ENCODE measurements at places on chromosomes 16 and 17.

- DNase-seq = peak; percentile 52
Measured at GRCh38 chr17:81412490-81413093, 17.3 kb downstream of the BAHCC1 start.

DNA sequence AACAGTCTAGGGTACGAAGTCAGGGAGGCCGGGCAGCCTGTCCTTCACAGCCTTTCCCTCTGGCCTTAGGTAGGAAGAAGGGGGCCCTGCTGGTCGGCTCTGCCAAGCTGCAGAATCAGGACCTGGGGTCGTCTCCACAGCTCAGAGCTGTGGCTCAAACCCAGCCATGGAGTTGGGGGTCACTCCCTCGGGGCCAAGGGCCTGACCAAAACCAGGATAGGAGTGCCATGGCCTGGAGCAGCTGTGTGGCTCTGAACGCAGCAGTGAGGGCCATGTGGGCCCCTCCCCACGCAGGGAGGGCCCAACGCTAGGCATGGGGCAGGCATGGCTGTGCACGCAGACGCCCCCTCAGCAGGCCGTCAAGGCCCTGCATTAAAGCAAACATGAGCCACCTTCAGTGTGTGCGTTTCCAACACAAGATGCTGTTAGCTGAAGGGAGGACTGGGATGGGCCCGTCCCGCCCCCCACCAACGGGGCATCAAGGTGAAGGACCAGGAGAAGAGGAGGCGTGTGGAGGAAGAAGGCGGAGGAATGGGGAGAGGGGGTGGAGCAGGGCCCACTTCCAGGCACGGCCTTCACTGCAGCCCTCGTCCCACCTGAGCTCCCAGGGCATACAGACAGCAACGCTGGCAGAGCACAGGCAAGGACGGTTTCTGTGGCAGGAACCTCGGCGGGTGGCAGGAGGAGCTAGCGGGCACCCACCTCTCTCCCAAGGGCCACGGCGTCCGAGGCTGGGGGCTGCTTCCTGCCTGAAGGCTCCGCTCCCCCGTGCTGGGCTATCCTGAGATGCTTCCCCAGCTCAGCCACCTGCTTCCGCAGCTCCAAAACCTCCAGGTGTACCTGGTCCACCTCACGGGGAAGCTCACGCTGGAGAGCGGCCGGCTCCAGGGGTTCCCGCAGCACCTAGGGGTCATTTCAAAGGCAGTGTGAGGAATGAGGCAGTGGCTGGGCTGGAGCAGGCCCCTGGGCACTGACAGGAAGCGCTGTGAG lies 55.3 kb downstream of the CCDC57 start:
- DNase-seq = no peak

GRCh38 chr17:66527335-66527734 lies 224.9 kb downstream of the PRKCA start:
- no peak for DNase-seq

GRCh38 chr17:43570518-43570928 lies 24.4 kb upstream of the ETV4 start:
- DNase-seq = no peak

DNA sequence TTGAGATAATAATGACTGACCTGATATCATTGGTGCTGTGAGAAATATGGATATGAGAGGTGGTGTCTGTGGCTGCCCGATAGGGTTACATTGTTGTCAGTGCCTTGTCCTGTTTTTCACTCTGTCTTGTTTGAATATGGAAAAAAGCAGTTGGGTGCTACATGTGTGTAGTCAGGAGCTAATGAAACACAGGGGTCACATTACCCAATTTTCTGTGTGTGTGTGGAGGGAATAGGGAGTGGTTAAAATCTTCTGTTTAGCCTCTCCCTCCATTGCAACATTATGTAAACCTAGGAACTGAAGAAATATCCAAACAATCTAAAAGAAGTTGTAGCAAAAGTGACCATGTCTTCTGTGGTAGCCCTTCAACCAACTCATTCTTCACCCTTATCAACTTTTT lies 527.7 kb upstream of the SOX9 start:
- DNase-seq = no peak

- DNase-seq = no peak
Measured at GRCh38 chr16:76532188-76532973, 255.2 kb downstream of the CNTNAP4 start.

DNA sequence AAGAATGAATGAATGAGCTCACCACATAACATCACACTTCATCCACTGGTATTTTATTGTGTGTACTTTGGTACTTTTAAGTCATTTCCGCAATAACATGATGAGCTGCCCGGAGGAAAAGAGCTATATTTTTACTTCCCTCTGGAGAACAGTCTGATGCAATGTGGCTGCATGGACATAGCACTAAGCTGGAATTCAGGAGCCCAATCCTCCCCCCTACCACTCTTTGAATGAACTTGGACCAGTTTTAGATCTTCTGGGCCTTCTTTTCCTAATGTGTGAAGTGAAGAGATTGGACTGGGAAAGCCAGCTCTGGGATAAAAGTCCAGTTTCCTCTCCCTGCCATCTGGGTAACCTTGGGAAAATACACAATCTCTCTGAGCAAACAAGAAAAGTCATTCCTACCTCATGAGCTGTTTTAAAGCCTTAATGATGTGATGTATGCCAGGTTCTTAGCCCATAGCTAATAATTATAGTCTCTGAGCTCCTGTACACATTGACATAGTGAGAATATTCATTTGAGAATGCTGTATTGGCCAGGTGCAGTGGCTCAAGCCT lies 79.3 kb downstream of the ABCC12 start:
- DNase-seq = no peak

DNA sequence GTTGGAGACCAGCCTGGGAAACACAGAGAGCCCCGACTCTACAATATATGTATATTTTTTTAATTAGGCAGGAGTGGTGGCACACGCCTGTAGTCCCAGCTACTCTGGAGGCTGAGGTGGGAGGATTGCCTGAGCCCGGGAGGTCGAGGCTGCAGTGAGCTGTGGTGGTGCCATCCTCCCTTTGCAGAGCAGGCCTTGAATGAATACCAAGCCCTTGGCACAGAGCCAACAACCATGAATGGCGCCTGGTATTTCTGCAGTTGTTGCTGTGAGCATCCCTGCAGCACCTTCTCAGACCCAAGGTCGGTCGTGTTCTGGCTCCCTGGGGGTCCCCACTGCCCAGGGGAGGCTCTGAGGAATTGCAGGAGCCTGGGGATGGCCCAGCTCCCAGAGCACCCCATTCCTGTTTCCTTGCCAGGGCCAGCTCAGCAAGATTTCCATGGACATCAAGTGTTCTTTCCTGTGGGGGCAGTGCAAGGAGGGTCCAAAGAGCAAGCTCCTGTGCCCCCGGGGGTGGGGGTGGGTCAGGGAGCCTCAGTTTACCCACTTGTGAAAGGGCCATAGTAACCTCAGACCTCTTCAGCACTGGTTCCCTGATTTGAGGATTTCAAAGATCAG lies 25.6 kb upstream of the RMI2 start:
- no peak for DNase-seq
